Spleen (tissue), 13 donors: ENCODE measurements at places on chromosomes 7 and 10. TPM values are rescaled to one million over a fixed set of nuclear protein-coding genes. Genes with fewer than 3 reads are reported as not detected.

- no peak for DNase-seq
Observed at GRCh38 chr7:75584354-75584753, 92.2 kb downstream of the SPDYE5 start.

DNA sequence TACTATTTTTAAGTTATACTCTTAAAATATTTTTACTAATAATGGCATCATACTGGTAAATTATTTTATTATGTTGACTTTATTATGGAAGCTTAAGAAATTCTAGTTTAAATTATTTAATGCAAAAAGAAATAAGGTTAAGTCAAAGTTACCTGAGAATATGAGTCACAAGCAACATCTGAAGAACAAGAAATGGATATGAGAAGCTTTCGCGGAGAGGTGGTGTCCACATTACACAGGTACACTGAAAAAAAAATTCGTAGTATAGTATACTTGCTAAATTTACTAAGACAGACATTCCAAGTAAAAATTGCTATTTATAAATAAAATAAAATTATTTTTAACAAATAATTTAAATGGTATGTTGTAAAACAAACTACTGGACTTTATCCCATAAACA lies 143.8 kb downstream of the AVL9 start:
- no peak for DNase-seq

- DNase-seq: no peak
Observed at GRCh38 chr10:7085913-7086589, 324.8 kb downstream of the SFMBT2 start.

GRCh38 chr10:132679217-132679595 lies 106.7 kb downstream of the NKX6-2 start:
- DNase-seq: peak; percentile 68

- no peak for DNase-seq
Observed at GRCh38 chr10:129853562-129853903, 110.5 kb downstream of the EBF3 start.

DNA sequence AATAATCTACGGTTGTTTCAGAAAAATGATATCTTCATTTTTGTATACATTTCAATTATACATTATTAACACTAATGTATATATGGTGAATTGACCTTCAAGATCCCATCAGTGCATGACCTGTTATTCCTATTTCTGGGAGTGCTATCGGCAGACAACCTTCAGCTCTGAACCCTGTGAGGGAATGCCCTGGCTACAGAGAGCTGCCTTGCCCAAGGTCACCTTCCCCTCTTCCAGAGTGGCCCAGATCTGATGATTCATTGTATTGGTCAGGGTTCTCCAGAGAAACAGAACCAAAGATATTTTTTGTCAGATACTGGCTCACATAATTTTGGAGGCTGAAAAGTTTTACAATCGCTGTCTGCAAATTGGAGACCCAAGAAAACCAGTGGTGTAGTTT lies 235.5 kb downstream of the ZNF92 start:
- no peak for DNase-seq

- DNase-seq: no peak
Observed at GRCh38 chr10:29612657-29613056, 22.1 kb downstream of the SVIL start.

DNA sequence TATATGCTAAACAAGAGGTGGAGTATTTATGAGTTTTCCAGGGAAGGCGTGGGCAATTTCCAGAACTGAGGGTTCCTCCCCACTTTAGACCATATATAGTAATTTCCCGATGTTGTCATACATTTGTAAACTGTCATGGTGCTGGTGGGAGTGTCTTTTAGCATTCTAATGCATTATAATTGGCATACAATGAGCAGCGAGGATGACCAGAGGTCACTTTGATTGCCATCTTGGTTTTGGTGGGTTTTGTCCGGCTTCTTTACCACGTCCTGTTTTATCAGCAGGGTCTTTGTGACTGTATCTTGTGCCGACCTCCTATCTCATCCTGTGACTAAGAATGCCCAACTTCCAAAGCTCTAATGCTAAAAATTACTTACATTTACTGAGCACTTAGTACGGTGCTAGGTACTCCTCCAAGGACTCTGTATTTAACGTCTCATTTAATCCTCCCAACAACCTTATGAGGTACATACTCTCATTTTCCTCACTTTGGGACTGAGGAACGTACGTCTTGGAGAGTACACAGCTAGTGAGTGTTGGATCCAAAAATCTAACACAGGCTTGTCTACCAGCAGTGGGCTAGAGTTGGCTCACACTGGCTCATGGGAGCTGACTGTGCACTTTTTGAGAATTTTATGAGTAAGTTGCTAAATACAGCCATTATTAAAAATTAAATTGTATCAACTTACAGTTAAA lies 144.8 kb upstream of the NEBL start:
- DNase-seq: no peak

GRCh38 chr7:134509010-134509409 lies 18.4 kb upstream of the AKR1B10 start:
- DNase-seq: no peak

- no peak for DNase-seq
Observed at GRCh38 chr10:30438021-30438850, 4.3 kb downstream of the MAP3K8 start.

DNA sequence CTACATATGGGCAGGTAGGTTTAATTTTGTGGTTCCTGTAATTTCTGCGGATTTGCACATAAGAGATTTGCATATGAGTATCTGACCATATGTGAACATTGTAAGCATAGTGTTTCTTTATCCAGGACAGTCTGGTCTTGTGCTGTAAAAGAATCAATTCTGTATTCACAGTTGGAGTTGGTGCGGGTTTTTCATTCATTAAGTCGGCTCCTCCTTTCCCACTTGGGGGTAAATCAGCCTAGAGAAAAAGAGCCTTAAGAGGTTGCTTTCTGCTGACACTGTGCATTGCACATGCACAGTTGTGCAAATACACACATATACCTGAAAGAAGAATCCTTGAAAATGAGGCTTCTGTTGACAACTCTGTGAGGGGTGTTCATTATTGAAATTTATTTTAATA lies 6.1 kb upstream of the CYP26C1 start:
- DNase-seq: no peak

GRCh38 chr7:69518705-69519077 lies 79.6 kb upstream of the AUTS2 start:
- DNase-seq: no peak

GRCh38 chr7:106773228-106773627 lies 91.9 kb upstream of the PIK3CG start:
- DNase-seq: no peak

GRCh38 chr7:52498366-52498765 lies 537.1 kb upstream of the POM121L12 start:
- no peak for DNase-seq

DNA sequence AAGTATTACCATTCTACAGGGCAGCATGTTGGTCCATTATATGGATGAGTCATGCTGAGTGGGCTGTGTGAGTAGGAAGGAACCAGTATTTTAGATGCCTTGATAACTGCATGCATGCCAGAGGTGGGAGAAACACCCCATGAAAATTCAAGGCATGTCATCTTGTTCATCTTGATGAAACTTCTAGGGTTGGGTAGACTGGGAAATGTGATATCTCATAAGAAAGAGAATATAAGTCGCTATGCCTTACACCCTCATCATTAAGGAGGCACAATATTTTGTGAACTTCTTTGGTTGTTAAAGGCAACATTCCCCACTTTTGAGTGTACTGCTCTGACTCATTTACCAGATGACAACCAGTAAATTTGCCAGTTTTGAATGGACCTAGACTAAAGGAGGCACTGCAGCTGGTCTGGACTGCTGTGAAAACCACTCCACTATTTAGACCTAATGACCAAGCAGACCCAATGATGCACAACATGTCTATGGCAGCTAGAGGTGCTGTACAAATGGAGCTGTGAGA lies 48.0 kb downstream of the ZNF365 start:
- DNase-seq: no peak

DNA sequence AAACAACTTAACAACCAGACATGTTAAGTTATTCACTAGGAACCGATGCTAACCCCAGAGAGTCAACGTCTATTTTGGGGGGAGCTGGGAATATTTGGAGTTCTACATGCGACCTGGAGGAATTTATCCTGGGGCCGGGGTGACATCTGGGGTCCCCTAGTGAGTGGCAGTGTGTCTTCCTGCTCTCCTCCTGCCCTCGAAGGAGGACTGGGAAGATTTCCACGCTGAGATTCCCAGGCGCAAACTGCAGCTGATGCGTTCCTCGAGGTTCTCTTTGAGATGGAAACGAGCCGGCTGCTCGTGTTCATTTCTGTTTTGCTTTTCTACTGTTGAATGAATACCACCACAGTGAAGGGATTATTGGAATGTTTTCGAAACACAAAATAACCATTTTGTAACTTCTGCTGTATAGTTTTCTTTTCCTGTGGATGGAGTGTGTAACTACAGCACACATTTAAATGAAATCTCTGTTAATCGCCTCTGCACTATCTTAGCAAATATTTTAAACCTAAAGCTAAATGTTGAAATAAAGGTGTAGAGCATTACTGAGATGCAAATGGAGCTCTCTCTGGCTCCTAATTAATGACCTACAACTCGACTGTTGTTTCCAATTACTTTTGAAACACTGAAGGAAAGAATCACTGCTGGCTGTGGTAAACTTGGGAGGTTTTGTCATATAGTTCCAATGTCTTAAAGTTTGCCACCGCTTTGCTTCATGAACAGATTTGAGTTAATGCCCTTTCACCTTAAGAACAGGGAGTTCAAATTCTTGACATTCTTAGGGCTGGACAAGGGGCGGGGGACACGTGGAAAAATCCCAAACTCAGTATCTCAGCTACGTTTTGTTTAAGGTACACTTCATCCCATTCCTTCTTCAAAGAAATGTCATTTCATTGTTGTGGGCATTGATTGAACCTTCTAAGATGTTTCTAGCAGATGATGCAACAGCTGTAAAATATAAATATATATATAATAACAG lies 21.1 kb downstream of the GATA3 start:
- DNase-seq: no peak

GRCh38 chr10:115171392-115171960 lies 78.3 kb downstream of the ATRNL1 start:
- no peak for DNase-seq

DNA sequence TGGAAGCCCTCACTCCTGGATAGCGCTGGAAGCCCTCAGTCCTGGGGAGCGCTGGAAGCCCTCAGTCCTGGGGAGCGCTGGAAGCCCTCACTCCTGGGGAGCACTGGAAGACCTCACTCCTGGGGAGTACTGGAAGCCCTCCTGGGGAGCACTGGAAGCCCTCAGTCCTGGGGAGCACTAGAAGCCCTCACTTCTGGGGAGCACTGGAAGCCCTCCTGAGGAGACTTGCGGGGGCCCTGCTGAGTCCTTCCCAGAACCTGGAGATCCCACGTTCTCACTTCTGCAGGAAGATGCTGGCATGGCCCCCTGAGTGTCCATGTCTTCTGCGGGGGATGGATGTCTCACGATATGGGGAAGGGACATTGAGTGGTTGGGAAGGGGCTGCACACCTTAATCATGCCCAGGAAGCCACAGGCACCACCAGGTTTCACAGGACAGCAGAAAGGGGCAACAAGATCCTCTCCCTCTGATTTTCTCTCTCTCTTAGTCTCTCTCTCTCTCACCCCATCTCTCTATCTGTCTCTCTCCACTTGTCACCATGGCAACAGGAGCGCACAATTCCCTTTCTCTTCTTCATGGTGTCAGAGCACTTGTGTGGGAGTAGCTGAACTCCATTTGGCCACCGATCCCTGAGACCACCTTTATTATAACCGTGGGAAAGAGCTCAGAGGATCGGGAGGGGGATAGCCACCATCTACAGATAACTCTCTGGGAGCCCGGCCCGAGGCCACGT lies 267.0 kb downstream of the TCERG1L start:
- peak; percentile 64 for DNase-seq

The MRC1 gene
- polyA plus RNA-seq: 10.8 TPM

The DKK1 gene
- 4.9 TPM for polyA plus RNA-seq

The OR6V1 gene
- polyA plus RNA-seq: not detected

The EPDR1 gene
- 2.3 TPM for polyA plus RNA-seq

The VAX1 gene
- polyA plus RNA-seq: not detected

The ETV1 gene
- 1.5 TPM for polyA plus RNA-seq

The YAE1 gene
- polyA plus RNA-seq: 21.8 TPM

The ATP5F1C gene
- polyA plus RNA-seq: 223 TPM
